ENCODE measurements at places on chromosomes 12 and 14. TPM values are rescaled to one million over a fixed set of nuclear protein-coding genes. Genes with fewer than 3 reads are reported as not detected.

- DNase-seq: no peak
These were observed 61.2 kb upstream of the CCDC91 start for GRCh38 chr12:28129031-28129430.

- no peak for DNase-seq
These were observed 11.1 kb downstream of the OLR1 start for GRCh38 chr12:10160617-10161385.

- DNase-seq: no peak
These were observed 412.5 kb downstream of the ZFP36L1 start for GRCh38 chr14:68380329-68380741.

GRCh38 chr12:111168009-111168900 lies 200.6 kb downstream of the PHETA1 start:
- DNase-seq: no peak

DNA sequence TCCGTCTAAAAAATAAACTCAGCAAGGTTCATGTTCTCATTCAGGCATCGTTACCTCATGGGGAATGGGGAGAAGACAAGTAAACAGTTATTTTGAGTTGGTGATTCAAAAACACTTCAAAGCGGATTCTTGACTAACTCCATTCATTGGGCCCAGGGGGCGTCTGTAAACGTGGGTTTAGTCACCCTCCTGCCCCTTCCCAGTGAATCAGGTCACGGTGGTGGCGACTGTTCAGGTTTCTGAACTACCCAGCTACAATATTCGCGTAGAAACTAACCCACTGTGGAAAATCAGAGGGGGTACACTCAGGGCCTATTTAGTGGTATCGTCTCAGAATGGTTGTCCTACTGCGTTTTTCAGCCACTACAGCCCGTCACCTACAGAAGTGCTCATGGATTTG lies 15.2 kb downstream of the OR6S1 start:
- DNase-seq: no peak

DNA sequence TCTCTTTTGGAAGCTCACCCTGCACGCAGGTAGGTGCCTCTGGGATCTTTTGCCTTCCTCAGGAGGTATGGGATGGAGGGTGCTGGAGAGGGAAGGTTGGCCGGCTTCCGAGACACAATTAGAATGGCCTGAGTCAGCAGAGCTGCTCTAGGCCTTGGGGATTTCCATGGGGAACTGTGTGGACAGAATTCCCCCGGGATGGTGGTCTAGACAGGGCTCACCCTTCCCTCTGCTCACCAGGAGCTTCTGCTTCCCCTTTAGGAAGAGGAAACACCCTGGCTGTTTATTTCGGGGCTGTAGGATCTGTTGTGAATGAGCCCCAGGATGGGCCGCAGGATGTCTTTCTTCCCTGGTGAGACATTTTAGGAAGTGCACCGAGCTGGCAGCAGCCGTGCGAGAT lies 43.7 kb upstream of the TMED10 start:
- DNase-seq: no peak

DNA sequence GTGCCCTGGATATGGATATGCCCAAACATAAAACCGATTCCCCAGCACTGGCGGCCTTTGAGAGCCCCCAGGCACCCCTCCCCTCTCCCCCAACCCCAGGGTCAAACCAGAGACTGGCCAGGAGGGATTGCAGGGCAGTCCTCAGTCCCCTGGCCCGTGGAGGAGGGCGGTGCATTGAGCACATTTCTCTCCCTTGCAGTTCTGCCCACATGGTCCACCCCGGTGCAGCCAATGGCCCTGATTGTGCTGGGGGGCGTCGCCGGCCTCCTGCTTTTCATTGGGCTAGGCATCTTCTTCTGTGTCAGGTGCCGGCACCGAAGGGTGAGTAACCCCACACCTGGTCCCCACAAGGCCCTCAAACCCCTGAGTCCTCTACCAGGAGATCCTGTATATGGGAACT lies 3.4 kb upstream of the GPR162 start:
- DNase-seq: no peak

DNA sequence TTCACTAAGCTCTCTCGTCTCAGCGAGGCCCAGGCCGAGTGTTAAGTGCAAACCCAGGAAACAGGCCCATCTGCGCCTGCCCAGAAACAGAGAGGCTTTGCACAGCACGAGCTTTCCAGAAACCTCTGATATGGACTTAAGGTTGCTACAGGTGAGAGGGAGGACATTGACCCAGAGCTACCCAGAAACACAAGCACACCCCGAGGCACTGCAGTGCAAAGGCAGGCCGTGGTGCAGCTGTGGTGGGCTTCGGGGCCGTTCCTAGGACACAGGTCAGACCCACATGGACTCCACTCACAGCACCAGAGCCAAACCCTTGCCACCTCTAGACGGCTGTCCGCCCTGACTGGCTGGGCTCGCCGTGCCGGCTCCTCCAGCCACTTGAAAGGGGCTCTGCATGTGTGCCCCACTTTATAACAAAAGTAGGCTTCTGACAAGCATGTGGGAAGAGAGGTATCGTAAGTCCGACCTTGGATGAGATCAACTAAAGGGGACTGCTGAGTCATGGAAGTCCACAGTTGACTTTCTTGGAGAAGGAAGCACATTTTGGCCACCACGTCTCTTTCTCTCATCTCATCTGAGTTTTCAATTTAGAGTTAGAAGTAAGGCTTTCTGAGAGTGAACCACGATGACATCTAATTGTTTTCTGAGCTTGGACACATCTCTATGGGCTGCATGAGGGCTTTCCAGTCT lies 38.2 kb downstream of the CACNA2D4 start:
- DNase-seq: no peak

DNA sequence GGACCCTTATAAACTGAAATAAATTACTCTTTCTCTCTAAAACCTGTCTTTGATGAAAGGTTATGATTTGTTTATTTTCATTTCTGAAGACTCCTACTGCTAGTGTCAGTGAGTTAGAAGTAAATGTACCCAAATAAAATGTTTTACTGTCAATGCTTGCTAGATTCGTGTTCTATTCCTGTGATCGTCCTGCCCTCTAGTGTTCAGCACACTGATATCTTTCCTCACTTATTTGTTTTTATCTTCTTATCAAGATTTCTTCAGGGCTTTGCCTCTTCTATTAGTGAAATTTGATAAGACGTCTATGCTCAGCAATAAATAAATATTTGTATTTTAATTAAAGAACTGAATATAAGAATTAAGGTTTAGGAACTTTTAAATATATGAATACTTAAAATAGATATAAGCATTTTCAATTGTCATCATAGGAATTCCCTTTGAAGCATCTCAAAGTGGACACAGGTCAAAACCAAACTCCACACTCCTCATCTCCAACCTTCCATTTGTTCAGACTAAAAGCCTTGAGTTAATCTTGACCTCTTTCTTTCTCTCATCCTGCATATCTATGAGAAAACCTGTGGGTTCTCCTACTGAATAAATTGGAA lies 75.8 kb downstream of the C12orf50 start:
- no peak for DNase-seq

DNA sequence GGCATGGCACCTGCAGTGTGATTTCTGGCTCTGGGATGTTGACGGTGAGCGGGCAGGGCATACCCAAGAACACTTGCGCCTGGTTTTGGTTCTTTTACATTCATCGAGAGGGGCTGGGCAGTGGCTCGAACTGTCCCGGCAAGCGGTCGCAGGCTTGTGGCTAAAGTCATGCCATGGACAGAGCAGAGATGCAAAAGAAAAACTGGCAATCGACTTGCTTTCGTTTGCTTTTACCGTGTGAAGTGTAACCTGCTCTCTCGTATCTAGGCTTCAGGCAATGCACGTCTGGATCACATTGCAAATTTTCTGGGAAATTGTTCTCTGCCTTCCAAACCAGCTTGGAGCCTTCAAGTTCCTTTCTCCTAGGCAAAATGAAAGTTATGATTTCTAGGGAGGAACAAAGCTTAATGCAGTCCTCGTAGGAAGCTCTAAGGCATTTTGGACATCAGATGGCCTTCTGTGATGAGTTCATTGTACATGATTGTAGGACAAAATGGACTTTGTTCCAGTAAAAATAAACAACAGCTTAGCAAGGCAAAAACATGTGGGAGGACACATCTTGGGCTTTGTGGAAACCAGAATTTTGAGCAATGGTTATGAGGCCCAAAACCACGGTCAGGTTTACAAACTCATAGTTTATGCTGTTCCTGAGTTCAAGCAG lies 18.3 kb downstream of the ADGRD1 start:
- DNase-seq: peak; percentile 49

DNA sequence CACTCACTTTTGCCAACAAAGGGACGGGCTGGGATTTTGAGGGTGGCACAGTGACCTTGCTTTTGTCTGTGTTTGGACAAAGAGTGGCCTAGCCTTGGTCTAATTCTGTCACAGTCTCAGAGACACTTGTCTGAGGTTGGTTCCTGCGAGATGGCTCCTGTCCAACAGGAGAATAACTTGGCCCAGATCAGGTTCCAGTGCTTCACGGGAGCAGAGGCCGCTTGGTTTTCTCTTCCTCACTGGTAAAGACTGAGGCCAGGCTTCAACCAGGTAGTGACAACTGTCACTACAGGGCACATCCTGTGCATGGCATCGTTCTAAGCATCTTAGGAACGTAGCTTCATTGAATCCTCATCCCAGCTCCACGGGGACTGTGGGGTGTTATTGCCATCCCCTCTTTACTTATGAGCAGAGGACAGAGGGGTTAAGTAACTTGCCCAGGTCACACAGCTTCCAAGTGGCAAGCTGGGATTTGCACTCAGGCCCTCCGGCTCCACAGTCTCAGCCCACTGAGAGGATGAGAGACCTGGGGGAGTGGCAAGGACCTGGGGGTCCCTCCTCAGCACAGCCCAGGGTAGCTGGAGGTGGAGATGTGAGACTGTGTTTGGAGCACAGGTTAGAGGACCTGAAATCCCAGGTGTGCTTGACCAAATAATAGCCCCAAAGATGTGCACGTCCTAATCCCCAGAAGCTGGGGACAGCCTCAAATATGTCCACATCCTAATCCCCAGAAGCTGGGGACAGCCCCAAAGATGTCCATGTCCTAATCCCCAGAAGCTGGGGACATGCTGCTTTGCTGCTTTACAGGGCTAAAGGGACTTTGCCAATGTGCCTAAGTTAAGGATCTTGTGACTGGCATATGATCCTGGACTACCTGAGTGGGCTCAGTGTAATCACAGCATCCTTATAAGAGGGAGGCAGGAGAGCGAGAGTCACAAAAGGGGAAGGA lies 179.2 kb upstream of the RTL1 start:
- no peak for DNase-seq

GRCh38 chr14:24297190-24297964 lies 2.2 kb downstream of the DHRS1 start:
- no peak for DNase-seq

DNA sequence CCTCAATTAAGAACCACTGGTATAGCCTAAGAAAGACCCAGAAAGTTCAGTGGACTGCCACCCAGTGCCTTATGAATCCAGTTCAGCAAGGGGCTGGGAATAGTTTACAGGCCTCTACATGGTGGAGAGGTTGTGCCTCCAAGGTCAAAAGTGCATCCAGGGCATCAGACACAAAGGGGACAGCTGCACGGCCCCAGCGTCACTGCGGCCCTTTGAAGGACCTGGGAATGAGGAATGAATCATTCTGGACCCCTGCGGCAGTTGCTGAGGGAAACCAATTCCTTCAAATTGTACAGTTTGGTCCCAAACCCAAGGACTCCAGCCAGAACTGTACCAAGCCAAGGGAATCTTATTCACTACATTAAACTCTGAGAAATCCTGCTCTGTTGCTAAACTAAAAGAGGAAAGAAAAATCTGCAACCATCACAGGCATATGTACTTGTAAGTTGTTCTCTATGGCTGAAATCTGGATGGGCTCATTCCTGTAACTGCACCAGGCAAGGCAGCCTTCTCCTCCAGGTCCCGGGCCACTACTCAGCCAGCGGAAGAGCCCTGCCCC lies 10.9 kb upstream of the NGB start:
- DNase-seq: no peak

- no peak for DNase-seq
These were observed 213.5 kb downstream of the PELI2 start for GRCh38 chr14:56331592-56332216.

GRCh38 chr14:50854521-50854920 lies 17.3 kb upstream of the ABHD12B start:
- no peak for DNase-seq

- peak; percentile 65 for DNase-seq
These were observed at the start of gene MGP for GRCh38 chr12:14885718-14886221. Gene MGP, minus strand, starts transcription at chr12:14885854. Its CDS starts 63 bp downstream, at chr12:14885791.

DNA sequence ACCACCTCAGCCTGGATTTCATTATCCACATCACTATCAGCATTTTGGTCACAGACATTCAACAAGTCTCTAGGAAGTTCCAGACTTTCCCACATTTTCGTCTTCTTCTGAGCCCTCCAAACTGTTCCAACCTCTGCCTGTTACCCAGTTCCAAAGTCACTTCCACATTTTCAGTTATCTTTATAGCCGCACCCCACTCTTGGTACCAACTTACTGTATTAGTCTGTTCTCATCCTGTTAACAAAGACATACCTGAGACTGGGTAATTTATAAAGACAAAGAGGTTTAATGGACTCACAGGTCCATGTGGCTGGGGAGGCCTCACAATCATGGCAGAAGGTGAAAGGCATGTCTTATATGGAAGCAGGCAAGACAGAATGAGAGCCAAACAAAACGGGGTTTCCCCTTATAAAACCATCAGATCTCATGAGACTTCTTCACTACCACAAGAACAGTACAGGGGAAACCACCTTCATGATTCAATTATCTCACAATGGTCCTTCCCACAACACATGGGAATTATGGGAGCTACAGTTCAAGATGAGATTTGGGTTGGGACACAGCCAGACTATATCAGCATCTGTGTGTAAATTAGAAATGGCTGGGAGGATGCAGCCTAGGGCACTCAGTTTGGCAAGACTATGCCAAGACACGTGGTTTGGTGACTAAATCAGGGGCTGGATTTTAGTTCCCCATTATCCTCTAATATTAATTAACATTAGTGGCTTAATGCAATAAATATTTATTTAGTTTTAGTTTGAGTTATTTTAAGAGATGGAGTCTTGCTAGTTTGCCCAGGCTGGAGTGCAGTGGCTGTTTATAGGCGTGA lies 16.2 kb upstream of the FUT8 start:
- no peak for DNase-seq

DNA sequence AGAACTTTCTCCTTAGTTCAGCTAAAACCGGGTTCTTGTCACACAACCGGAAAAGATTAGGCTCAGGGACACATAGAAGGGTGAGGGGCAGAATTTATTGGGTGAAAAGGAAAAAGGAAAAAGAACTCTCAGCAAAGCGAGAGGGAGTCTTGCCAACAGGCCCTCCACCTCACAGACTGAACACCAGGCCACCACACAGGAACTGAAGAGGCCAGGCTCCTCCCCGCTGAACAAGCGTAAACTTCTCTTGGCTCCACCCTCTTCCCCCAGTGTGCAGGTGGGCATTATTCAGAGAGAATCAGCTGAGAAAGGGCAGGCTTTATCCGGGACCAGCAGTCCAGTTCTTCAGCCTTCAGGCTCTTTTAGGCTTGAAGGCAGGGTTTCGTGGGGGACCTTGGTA lies 125.6 kb upstream of the FGD4 start:
- DNase-seq: no peak

PRPH gene
- total RNA-seq: 3.7 TPM

FBLN5 gene
- total RNA-seq: 172 TPM

PRKD1 gene
- total RNA-seq: 34.0 TPM

MYO1H gene
- not detected for total RNA-seq

ASPG gene
- 4.6 TPM for total RNA-seq

C12orf42 gene
- 0.89 TPM for total RNA-seq

ZDHHC22 gene
- total RNA-seq: not detected

OLR1 gene
- 33.1 TPM for total RNA-seq

Data from sciatic nerve (tissue), 2 donors.